Stimulated activated CD8-positive, alpha-beta memory T cell treated with anti-CD3 and anti-CD28 coated beads, Interleukin-4, amount 100 ng/mL, for 4 hours (primary cell): ENCODE measurements at places on chromosomes 16 and 17.

- DNase-seq = no peak
Observed at GRCh38 chr17:78316867-78317789, 42.7 kb downstream of the SOCS3 start.

DNA sequence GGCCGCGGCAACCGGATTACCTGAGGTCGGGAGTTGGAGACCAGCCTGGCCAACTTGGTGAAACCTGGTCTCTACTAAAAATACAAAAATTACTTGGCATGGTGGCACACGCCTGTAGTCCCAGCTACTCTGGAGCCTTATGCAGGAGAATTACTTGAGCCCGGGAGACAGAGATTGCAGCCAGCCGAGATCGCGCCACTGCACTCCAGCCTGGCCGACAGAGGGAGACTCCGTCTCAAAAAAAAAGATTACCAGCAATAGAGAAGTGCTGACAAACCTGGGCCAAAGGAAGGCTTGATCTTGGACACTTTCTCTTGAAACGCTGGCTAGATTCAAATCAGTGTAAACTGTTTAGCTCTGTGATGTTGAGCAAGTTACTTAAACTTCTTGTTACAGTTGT is 4.3 kb downstream of the MT1H start:
- no peak for DNase-seq

DNA sequence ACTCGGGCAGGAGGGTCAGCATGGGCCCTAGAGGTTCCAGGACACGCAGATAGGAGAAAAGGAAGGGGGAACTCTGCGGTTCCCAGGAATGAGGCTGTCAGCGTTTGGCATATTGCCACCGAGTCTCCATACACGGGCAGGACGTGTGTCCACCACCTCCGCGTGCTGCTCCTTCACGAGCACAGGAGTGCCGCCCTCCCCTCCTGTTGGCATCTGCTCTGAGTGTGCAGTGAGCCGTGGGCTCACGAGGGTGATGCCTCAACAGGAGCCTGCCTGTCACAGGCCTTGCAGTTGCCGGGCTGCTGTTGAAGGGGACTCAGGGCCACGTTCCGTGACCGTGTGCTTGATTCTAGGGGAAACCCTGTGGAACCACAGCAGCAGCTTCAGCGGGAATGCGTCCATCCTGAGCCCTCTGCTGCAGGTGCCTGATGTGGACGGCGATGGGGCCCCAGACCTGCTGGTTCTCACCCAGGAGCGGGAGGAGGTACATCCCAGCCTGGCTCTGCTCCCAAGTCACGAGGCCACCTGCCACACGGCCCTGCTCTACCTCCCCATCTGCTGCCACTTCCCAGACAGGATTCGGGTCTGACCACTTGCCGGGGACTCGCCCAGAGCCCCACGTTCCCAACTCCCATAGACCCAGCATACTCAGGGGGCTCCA is 14.6 kb downstream of the RGS11 start:
- no peak for DNase-seq

GRCh38 chr17:4898927-4899326 is 409 bp upstream of the C17orf107 start:
- no peak for DNase-seq

- no peak for DNase-seq
Observed at GRCh38 chr17:73293480-73293911, 18.3 kb downstream of the CDC42EP4 start.

DNA sequence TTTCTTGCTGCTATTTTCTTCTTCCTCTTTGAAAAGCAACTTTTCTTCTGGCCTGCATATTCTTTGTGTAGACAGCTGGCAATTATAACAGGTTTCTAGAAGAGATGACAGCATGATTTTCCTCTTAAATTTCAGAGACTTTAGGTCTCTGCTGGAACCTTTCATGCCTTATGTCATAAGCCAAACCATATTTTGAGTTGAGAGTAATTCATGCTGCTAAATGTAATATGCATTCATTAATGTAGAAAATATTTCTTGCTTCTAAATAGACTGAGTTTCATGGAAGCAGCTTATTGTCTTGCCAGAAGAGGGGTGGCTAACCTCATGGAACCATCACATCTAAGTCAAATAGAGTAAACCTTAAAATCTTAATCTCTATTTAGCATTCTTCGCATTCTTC is 25.9 kb upstream of the ABCA9 start:
- no peak for DNase-seq

DNA sequence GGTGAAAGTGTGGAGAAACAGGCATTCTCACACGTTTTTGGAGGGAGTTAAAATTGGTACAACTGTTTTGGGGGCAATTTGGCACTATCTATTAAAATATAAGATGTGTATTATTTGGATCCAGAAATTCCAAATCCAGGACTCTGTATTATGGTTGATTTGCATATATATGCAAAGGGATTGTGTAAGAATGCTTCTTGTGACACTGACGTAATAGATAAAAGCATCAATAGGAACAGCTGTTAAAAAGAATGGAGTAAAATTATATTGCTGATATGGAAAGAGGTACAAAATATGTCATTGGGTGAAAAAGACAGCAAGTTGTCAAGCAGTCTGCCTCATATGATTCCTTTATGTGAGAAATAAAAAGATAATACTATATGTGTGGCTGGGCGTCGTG is 17.3 kb downstream of the FA2H start:
- no peak for DNase-seq
